ENCODE measurements at places on chromosomes 1 and 21. TPM values are rescaled to one million over a fixed set of nuclear protein-coding genes. Genes with fewer than 3 reads are reported as not detected.
A peak's percentile ranks its signal among the peaks of the same experiment; 100 is the strongest.

GRCh38 chr1:165225062-165225461 is 131.5 kb downstream of the LMX1A start:
- no peak for DNase-seq

DNA sequence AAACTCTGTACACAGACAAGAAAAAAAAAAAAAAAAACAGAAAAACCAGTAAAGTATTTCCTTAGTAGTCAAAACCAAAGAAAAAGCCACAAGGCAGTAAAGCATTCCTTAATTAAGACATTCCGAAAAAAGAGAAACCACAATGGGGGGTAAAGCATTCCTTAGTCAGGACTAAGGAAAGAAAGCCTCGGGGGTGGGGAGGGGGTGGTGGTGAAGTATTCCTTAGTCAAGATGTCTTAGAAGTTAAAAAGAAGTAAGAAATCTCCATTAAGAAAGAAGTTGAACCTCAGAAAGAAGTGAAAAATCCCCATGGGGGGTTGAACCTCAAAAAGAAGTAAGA is 28.2 kb upstream of the FMO1 start:
- peak; percentile 26 for DNase-seq

GRCh38 chr1:6328696-6329095 is 64.9 kb downstream of the ACOT7 start:
- DNase-seq, result no peak

- no peak for DNase-seq
These were observed 223.3 kb downstream of the PTPRU start for GRCh38 chr1:29459620-29459945.

GRCh38 chr21:46054451-46054881 is 43.4 kb upstream of the COL6A2 start:
- no peak for DNase-seq

- DNase-seq, result no peak
These were observed 25.3 kb downstream of the SPATA46 start for GRCh38 chr1:162351246-162351842.

DNA sequence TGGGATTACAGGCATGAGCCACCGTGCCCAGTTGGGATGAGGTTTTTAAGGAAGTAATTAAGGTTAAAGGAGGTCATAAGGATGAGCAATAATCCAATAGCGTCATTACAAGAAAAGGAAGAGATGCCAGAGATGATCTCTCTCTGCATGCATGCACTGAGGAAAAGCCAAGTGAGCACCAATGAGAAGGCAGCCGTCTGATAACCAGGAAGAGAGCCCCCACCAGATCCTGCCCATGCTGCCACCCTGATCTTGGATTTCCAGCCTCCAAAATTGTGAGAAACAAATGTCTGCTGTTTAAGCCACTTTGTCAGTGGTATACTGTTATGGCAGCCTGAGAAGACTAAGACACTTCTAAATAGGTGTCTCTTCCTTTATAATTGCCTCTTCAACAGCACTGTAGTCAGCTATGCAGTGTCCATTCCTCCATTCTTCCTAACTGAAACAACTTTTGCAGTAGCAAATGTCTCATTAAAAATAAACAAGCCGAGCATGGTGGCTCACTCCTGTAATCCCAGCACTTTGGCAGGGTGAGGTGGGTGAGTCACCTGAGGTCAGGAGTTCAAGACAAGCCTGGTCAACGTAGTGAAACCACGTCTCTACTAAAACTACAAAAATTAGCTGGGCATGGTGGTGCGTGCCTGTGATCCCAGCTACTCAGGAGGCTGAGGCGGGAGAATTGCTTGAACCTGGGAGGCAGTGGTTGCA is 216.2 kb upstream of the RUNX1 start:
- no peak for DNase-seq

GRCh38 chr21:31162079-31162699 is 123.9 kb upstream of the KRTAP19-8 start:
- DNase-seq, result no peak

FAM167B gene
- polyA plus RNA-seq, result 7.2 TPM

SPATA6 gene
- polyA plus RNA-seq, result 32.3 TPM

NDC1 gene
- polyA plus RNA-seq, result 31.3 TPM

CD1B gene
- not detected for polyA plus RNA-seq
